ENCODE measurements at places on chromosomes 7 and 10.

GRCh38 chr10:113313048-113313602 lies 239.7 kb upstream of the HABP2 start:
- no peak for DNase-seq

- no peak for DNase-seq
Measured at GRCh38 chr7:151757274-151757673, 119.6 kb downstream of the PRKAG2 start.

DNA sequence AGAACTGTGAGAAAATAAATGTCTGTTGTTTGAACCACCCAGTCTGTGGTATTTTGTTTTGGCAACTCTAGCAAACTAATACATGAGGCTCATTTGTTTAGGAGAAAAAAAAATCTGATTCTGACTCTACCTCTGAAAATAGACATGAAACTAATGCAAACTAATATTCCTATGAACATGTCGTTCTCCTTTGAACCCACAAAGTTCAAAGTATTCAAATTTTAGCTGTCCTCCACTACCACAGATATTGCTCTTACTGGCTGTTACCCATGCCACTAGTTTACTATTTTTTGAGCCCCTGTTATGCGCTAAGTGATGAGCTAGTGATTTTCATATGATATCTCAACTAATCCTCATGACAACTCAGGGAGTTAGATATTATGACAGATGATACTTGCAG lies 58.8 kb upstream of the ZNF804B start:
- DNase-seq: no peak

- no peak for DNase-seq
Measured at GRCh38 chr10:43648095-43648397, 635 bp downstream of the ZNF32 start.

- DNase-seq: no peak
Measured at GRCh38 chr7:154879629-154880028, 123.3 kb downstream of the PAXIP1 start.

DNA sequence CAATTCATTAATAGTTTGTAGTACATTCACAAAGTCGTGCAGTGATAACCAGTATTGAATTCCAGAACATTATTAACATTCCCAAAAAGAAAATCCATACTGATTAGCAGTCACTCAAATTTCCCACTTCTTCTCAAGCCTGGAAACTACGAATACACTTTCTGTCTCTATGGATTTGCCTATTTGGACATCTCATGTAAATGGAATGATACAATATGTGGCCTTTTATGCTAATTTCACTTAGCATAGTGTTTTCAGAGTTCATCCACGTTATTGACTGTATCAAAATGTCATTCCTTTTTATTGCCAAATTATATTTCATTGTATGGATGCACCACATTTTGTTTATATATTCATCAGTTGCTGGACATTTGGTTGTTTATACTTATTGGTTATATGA lies 78.8 kb downstream of the STK31 start:
- no peak for DNase-seq

DNA sequence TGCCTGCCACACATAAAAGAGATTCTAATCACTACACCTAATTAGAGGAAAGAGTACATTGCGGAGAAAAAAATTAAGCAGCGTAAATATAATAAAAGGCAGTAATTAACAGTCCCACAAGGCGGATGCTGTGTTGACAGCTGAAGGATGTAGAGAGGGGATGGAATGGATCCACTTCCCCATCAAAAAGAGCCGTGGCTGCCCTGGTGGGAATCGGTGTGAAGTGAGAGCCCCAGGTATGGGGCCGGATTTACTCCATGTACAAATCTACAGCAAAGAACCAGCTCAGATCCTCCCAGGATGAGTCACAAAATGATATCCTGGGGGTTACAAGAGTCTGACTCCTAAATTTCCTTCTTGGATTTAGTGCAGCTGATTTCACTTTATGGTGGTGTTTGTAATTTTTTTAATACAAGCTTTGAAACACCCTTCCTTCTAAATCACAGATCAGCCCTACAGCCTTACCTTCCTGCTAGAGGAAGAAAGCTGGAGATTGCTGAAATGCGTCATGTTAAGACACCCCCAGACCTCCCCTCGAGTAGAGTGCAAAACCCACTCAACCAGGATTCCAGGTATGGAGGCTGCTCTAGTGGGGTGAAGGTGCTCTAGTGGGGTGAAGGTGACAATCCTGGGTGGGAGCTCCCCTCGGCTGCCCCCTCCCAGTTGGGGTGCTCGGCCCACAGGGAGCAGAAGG lies 398.4 kb downstream of the PLXNA4 start:
- DNase-seq: no peak

- DNase-seq: no peak
Measured at GRCh38 chr10:7892146-7892545, 73.8 kb downstream of the TAF3 start.

- peak; percentile 38 for DNase-seq
Measured at GRCh38 chr10:28217848-28218247, 85.0 kb downstream of the MPP7 start.

GRCh38 chr7:113267271-113267670 lies 148.9 kb upstream of the SMIM30 start:
- DNase-seq: peak; percentile 15

- no peak for DNase-seq
Measured at GRCh38 chr7:77399816-77400215, 16.3 kb downstream of the GSAP start.

DNA sequence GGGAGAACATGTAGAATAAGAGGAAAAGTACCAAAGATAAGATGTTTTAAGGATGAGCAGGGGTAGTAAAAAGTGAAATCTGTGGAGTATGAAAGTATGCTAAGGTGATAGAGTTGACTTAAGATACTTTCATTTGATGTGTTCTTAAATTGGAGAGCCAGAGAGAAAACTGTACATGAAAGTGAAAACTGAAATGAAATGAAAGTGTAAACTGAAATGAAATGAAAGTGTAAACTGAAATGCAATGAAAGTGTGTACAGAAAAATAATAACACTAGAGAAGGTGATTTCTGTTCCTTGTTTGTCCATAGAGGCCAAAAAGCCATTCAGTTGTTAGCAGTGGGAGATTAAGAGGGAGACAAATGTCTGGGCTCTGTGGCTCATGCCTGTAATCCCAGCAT lies 17.5 kb downstream of the AHR start:
- DNase-seq: no peak

GRCh38 chr10:80356989-80357850 lies 639 bp downstream of the DYDC2 start:
- no peak for DNase-seq

DNA sequence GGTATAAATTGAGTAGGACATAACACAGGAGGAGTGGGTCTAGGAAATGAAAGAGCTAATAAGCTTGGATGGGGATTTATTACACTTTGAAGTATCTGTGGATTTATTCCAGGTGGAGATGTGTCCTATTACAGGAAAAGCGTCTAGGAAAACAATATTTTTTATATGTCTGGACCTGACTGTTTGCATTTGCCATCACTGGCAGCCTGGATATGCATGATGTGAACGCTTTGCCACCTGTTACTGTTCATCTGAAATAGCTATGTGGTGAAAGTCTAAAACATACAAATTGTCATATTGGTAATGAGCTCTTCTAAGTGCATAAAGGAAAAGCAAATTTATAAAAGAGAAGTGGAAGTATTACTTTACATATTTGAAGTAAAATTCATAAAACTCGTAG lies 31.6 kb upstream of the AGMO start:
- no peak for DNase-seq

DNA sequence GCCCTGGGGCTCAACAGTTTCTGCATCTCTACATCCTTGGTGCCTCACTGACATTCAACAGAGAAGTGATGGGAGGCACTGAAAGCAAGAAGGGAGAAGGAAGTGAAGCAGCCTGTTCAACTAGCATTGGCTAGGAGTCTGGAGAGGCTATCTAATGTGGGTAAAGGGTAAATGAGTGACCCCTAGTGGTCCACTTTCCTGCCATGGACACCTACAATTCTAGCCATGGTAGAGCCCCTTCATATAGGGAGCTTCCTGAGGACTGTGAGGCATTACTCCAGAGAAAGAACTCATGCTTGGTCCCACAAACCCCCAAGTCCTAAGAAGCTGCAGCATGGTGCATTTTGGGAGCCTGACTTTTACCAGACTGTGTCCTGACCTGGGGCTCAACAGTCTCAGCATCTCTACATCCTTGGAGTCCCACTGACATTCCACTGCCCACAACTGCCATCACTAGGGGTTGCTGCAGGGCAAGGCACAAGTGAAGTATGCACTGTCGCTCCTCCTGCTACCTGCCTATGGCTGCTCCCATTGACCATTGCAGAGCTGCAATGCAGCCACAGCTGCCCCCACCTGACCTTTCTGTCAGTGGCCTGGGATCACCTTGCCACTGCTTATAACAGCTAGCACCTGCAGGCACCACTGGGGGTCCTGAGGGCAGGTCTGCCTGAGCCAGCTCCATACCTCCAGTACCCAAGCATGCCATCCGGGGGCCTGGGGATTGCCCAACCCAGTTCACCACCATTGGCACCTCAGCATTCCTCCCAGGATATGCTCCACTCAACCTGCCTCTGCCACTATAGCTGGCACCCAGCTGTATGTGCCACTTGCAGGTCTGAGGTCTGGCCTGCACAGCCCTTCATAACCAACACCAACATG lies 44.1 kb upstream of the CDK6 start:
- no peak for DNase-seq

DNA sequence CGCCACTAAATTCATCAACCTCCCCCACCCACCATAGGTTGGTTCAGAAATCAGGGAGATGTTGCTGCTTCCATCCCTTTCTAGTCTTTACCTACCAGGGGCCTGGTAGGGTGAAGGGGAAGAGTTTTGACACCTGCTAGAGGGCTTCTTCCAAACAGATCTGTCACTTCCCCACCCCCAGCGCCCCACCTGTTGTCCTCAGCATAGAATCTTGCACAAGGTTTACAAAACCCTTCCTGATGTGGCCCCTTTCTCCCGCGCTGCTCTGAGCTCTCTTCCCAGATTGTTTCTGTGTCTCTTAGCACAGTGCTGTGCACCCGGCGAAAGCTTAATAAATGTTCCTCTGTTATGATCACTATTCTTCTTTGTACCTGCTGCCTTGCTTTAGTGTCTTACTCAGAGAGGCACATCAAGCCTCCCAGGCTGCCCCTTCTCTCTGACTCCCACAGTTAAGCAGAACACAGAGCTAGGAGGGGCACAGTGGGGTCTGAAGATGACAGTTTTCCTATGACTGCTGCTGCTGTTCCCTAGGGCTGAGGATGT lies 11.2 kb upstream of the C10orf95 start:
- no peak for DNase-seq

DNA sequence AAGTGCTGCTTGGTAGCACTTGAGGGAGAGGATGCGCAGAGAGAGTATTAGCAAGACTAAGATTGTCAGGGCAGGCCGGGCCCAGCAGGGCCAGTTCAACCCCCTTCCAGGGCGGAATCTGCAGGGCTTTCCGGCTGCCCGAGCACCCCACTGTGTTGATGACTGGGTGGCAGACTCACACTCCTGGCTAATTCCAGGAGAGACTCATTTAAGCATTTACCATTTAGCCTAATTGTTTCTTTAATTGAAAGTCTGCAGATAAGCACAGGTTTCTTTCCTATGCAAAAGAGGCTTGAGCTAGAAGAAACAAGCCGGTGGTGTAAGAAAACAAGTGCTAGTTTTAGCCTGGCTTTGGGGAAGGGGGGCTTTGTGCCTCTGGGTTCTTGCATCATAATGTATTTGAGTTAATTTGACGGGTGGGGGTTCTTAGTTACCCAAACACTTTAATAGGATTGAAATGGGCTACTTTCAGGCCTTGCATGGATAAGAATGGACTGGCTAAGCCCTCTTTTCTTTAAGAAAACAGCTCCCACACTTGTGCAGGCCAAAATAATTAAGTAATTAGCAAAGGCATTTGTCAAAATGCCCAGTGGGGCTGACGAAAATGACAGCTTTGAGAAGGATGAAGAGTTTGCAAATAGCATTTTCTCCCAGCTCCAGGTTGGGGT lies 201.3 kb downstream of the MYOF start:
- DNase-seq: no peak

GRCh38 chr10:109958059-109958458 lies 34.7 kb upstream of the XPNPEP1 start:
- no peak for DNase-seq

- DNase-seq: no peak
Measured at GRCh38 chr7:92613720-92614119, 23.5 kb upstream of the FAM133B start.

GRCh38 chr7:143176128-143176527 lies 7.1 kb upstream of the TAS2R39 start:
- no peak for DNase-seq

GRCh38 chr7:36128448-36129047 lies 24.5 kb upstream of the EEPD1 start:
- peak; percentile 85 for DNase-seq

- DNase-seq: no peak
Measured at GRCh38 chr7:142832417-142832816, 22.5 kb upstream of the EPHB6 start.

DNA sequence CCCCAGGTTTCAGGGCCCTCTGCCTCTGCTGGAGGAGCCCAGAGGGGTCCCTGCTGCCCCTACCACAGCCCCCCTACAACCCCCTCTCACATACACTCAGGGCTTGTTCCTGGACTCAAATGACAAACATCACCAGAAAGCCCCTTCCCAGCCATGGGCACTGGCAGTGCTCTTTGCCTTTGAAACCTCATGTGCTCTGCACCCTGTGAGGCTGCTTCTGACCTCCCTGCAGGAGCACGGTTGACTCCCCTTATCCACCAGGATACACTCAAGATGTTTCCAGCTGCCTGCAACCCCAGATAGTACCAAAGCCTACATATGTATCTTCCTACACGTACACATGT lies 3.5 kb upstream of the ADIRF start:
- DNase-seq: no peak

GRCh38 chr10:86265895-86266259 lies 100.7 kb downstream of the GRID1 start:
- DNase-seq: no peak

- no peak for DNase-seq
Measured at GRCh38 chr10:75598998-75599397, 167.6 kb downstream of the LRMDA start.

Measured in skeletal muscle cell (primary cell).